K562 (cell line): ENCODE measurements at places on chromosomes 12 and 14.

GRCh38 chr14:89721956-89722355 lies 232.6 kb downstream of the EFCAB11 start:
- H3K27me3 ChIP-seq: no peaks in the 10 kb centered on the region
- no peak overlapping the region for H3K27ac ChIP-seq
- H3K36me3 ChIP-seq: no peaks in the 10 kb centered on the region
- DNase-seq: no peak
- H3K4me3 ChIP-seq: no peak overlapping the region
- no peaks in the 10 kb centered on the region for H3K4me1 ChIP-seq

GRCh38 chr14:55846826-55847446 lies 266.9 kb downstream of the KTN1 start:
- H3K27ac ChIP-seq: no peak overlapping the region
- H3K27me3 ChIP-seq: no peaks in the 10 kb centered on the region
- no peak overlapping the region for H3K4me3 ChIP-seq
- no peaks in the 10 kb centered on the region for H3K4me1 ChIP-seq
- H3K36me3 ChIP-seq: no peaks in the 10 kb centered on the region

GRCh38 chr12:93447555-93448290 lies 6.0 kb upstream of the UBE2N start:
- no peaks in the 10 kb centered on the region for H3K36me3 ChIP-seq
- DNase-seq: no peak
- H3K4me1 ChIP-seq: no peaks in the 10 kb centered on the region
- no peak overlapping the region for H3K4me3 ChIP-seq
- H3K27me3 ChIP-seq: no peaks in the 10 kb centered on the region

- no peaks in the 10 kb centered on the region for H3K27me3 ChIP-seq
- H3K27ac ChIP-seq: no peak overlapping the region
- no peaks in the 10 kb centered on the region for H3K4me1 ChIP-seq
- H3K36me3 ChIP-seq: no peaks in the 10 kb centered on the region
- no peak overlapping the region for H3K4me3 ChIP-seq
These were observed 29.3 kb downstream of the CCDC175 start for GRCh38 chr14:59547310-59547709.

- DNase-seq: no peak
- peak overlapping the region; percentile 90 for H3K4me3 ChIP-seq
- H3K36me3 ChIP-seq: peaks cover 18% of the 10 kb centered on the region; the same call in 2 of the 3 replicates
- no peaks in the 10 kb centered on the region for H3K27me3 ChIP-seq
- peak overlapping the region; percentile 96 for H3K27ac ChIP-seq
These were observed 3.0 kb downstream of the SELPLG start for GRCh38 chr12:108630481-108631207.

DNA sequence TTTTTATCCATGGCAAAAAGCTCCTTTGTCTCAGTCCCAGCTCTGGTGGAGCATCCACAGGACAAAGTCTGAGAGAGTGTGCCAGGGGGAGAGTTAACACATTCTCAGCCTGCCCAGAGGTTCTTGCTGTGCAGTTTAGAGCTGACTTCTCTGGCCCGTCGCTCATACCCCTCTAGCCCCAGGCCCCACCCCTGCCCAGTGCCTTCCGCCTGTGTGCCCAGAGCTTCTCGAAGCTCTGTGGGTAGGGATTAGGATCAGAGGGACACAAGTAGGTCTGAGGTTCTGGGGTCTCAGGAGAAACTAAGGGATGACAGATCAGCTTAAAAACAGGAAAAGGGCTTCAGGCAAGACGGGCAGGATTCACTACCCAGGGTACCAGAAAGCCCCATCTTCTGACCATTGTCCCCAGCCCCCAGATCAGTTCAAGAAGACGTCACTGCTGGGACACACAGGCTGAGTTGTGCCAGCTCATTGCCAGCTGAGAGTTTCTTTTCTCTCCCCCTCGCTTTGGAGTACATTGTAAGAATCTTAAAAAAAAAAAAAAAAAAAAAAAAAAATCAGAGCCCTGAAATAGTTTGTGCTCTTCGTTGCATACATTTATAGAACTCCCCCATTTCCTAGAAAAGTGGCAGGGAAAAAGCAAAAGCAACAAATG lies 127.0 kb downstream of the GCH1 start:
- H3K4me1 ChIP-seq: peaks cover 23% of the 10 kb centered on the region; the same call in 2 of the 3 replicates
- H3K4me3 ChIP-seq: no peak overlapping the region
- H3K27ac ChIP-seq: no peak overlapping the region
- DNase-seq: no peak

GRCh38 chr12:89992668-89993451 lies 284.2 kb upstream of the ATP2B1 start:
- DNase-seq: no peak
- no peak overlapping the region for H3K27ac ChIP-seq
- H3K27me3 ChIP-seq: no peaks in the 10 kb centered on the region
- H3K4me1 ChIP-seq: no peaks in the 10 kb centered on the region
- no peak overlapping the region for H3K4me3 ChIP-seq
